ENCODE measurements at places on chromosomes 6 and 20. TPM values are rescaled to one million over a fixed set of nuclear protein-coding genes. Genes with fewer than 3 reads are reported as not detected.

Gene IL17A
- total RNA-seq = not detected

Gene FOXP4
- total RNA-seq = 18.4 TPM

Gene PRDM13
- total RNA-seq = not detected

Gene CRISP3
- total RNA-seq = not detected

Gene TMEM170B
- 0.42 TPM for total RNA-seq

Gene C20orf144
- total RNA-seq = not detected

Gene DEF6
- total RNA-seq = 2.0 TPM

Gene TRDN
- total RNA-seq = not detected

Gene RRAGD
- total RNA-seq = not detected

Gene ELOVL5
- not detected for total RNA-seq

Gene PABPC1L
- 53.4 TPM for total RNA-seq

Gene DAAM2
- not detected for total RNA-seq

Gene EYA2
- not detected for total RNA-seq

Gene CD93
- total RNA-seq = not detected

Gene ID4
- total RNA-seq = not detected

Gene WASF1
- 2.6 TPM for total RNA-seq

Gene CLPSL1
- total RNA-seq = not detected

Gene THEMIS
- total RNA-seq = not detected

Gene VWA7
- 5.6 TPM for total RNA-seq

Gene CCN2
- 29.2 TPM for total RNA-seq

Gene THBD
- total RNA-seq = not detected

Gene PTK7
- 56.3 TPM for total RNA-seq

Gene BANF2
- not detected for total RNA-seq

Gene GABBR1
- total RNA-seq = not detected

Gene CPXM1
- total RNA-seq = not detected

Gene MPIG6B
- total RNA-seq = not detected

Gene TMEM244
- total RNA-seq = not detected

Gene FANCE
- 7.4 TPM for total RNA-seq

Gene ADGRB3
- total RNA-seq = not detected
